HFFc6 (cell line): ENCODE measurements at places on chromosomes 7 and 10. TPM values are rescaled to one million over a fixed set of nuclear protein-coding genes. Genes with fewer than 3 reads are reported as not detected.

The ADCY1 gene
- total RNA-seq = not detected in 3 replicates

The DYDC2 gene
- not detected in 3 replicates for total RNA-seq

The SLC26A5 gene
- total RNA-seq = not detected in 3 replicates

The ZNF239 gene
- total RNA-seq = 5.0 to 8.1 TPM (median 7.2 TPM) in 3 replicates

The WDFY4 gene
- total RNA-seq = not detected in 3 replicates

The NKX2-3 gene
- total RNA-seq = not detected in 3 replicates

The CCDC172 gene
- not detected in 3 replicates for total RNA-seq

GRCh38 chr7:64951250-64951848, 39.5 kb downstream of the ZNF117 start:
- H3K27ac ChIP-seq = no peak overlapping the region
- H3K27me3 ChIP-seq = peaks cover 17% of the 10 kb centered on the region
- no peaks in the 10 kb centered on the region for H3K36me3 ChIP-seq
- H3K4me1 ChIP-seq = no peaks in the 10 kb centered on the region
- no peak overlapping the region for H3K4me3 ChIP-seq
- peak; percentile 54 for DNase-seq

DNA sequence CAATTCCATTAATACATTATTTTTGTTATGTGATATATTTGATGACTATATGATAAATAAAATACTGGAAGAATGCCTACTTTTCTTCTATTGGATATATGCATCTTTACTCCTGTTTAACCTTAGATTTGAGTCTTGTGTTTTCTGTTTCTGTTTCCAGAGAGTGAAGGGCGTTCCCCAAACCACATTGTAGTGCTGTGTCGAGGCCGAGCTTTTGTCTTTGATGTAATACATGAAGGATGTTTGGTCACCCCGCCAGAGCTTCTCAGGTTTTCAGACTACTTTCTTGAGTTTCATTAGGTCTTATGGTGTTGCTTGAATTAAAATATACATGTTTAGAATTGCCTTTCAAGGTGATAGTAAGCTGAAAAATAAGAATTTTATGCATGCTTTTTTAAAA, 23.8 kb downstream of the CROT start:
- H3K4me1 ChIP-seq = peaks cover 8% of the 10 kb centered on the region
- H3K36me3 ChIP-seq = peaks cover 7% of the 10 kb centered on the region
- no peaks in the 10 kb centered on the region for H3K27me3 ChIP-seq
- no peak overlapping the region for H3K4me3 ChIP-seq
- no peak overlapping the region for H3K27ac ChIP-seq

- no peaks in the 10 kb centered on the region for H3K36me3 ChIP-seq
- no peak overlapping the region for H3K27ac ChIP-seq
- H3K4me1 ChIP-seq = no peaks in the 10 kb centered on the region
- no peak overlapping the region for H3K4me3 ChIP-seq
- H3K27me3 ChIP-seq = peaks cover 11% of the 10 kb centered on the region
- no peak for DNase-seq
Measured at GRCh38 chr7:113143486-113144257, 25.3 kb upstream of the SMIM30 start.

DNA sequence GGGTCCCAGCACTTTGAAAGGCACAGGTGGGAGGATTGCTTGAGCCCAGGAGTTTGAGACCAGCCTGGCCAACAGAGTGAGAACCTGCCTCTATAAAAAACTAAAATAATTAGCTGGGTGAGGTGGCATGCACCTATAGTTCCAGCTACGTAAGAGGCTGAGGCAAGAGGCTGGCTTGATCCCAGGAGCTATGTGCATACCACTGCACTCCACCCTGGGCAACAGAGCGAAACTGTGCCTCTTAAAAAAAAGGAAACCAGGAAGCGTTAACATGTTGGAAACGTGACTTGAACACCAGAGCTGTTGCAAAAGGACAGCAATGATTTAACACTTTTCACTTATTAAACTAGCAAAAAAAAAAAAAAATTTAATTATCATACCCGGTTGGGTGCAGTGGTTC, 12.6 kb downstream of the BAZ1B start:
- peaks cover 11% of the 10 kb centered on the region; the same call in 1 of the 2 replicates for H3K4me1 ChIP-seq
- DNase-seq = no peak
- no peak overlapping the region for H3K4me3 ChIP-seq
- H3K27me3 ChIP-seq = no peaks in the 10 kb centered on the region

DNA sequence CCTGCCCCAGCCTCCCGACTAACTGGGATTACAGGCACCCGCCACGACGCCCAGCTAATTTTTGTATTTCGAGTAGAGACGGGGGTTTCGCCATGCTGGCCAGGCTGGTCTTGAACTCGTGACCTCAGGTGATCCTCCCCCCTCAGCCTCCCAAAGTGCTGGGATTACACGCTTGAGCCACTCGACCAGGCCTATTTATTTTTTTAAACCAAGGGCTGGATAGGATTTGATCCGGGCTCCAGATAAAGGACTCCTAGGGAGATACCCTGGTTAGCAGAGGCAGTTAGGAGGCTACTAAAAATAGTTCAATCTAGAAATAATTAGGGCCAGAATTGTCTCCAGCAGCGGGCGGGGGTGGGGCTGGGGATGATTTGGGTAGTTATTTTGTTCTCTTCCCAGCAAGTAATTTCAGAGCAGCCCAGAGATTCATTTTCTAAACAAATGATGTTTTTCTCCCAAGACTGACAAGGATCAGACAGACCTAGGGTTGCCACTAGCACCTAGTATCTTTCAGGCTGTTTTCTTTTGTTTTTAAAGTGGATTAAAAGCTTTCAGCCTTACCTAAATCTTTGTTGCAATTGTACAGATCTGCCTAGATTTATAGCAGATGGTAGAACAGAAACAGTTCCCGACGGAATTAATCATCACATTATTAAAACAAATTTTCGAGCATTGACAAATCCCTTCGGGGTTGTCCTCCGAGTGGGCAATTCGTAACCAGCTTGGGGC, 859 bp upstream of the SMC3 start:
- peak; percentile 37 for DNase-seq
- H3K36me3 ChIP-seq = peaks cover 5% of the 10 kb centered on the region
- peak overlapping the region; percentile 98 for H3K4me3 ChIP-seq
- H3K4me1 ChIP-seq = peaks cover 54% of the 10 kb centered on the region
- H3K27ac ChIP-seq = peak overlapping the region; percentile 100

GRCh38 chr7:92075455-92076158, 58.7 kb downstream of the CYP51A1 start:
- peaks cover 19% of the 10 kb centered on the region; the same call in 1 of the 2 replicates for H3K36me3 ChIP-seq
- H3K4me3 ChIP-seq = no peak overlapping the region
- no peak overlapping the region for H3K27ac ChIP-seq
- no peaks in the 10 kb centered on the region for H3K4me1 ChIP-seq
- no peak for DNase-seq
- H3K27me3 ChIP-seq = no peaks in the 10 kb centered on the region; the same call in 1 of the 2 replicates

- peaks cover 30% of the 10 kb centered on the region for H3K4me1 ChIP-seq
- peaks cover 10% of the 10 kb centered on the region for H3K27me3 ChIP-seq
- no peak overlapping the region for H3K4me3 ChIP-seq
- no peak for DNase-seq
Measured at GRCh38 chr10:101028446-101029337, 2.2 kb downstream of the PDZD7 start.

DNA sequence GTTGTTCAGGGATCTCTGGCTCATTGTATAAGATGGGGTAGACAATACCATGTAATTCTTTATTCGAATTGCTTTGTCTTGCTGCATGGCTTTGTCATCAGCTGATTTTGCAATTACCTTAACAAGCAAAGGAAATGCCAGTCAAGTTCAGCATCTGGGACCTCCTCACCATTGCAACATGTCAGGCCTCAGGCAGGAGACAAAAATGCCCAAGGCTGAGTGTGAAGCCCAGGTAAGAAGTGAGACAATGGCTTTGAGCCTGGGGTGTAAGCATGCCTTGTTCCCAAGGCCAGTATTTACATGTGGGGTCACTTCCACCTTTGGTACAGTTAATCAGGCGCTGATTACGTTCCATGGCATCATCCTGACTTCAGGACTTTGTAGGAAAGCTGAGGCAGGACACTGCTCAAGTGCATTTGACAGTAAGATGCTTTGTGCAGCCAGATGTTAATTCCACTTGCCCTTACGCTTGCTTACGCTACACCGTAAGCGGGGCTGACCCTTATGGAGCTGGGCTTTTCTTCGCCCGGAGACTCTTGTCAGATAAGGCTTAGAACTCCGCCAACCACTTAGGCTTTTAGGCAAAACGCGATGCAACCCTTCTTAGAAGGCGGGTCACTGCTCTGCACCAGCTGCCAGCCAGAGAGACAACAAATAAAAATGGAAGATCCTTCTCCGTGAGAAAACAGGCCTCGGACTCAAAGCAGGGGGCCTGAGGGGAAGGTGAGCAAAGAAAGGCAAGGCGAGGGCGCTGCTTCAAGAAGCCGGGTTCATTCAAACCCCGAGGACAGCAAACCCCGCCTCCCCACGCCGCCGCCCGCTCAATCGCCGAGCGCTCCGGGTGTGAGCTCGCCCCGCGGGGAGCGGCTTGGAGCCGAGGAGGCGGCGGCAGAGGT, 1.3 kb upstream of the SP4 start:
- peaks cover 31% of the 10 kb centered on the region for H3K4me1 ChIP-seq
- no peaks in the 10 kb centered on the region for H3K36me3 ChIP-seq
- no peak for DNase-seq
- H3K27ac ChIP-seq = peak overlapping the region; percentile 77
- H3K4me3 ChIP-seq = peak overlapping the region; percentile 91
- H3K27me3 ChIP-seq = no peaks in the 10 kb centered on the region; the same call in 1 of the 2 replicates

GRCh38 chr7:88200789-88201188, 19.0 kb downstream of the SRI start:
- no peaks in the 10 kb centered on the region for H3K4me1 ChIP-seq
- DNase-seq = no peak
- H3K36me3 ChIP-seq = peaks cover 22% of the 10 kb centered on the region
- H3K4me3 ChIP-seq = no peak overlapping the region
- H3K27ac ChIP-seq = no peak overlapping the region
- H3K27me3 ChIP-seq = 0 out of 2 replicates have a peak, but pooled peaks cover 2% of the 10 kb centered on the region

DNA sequence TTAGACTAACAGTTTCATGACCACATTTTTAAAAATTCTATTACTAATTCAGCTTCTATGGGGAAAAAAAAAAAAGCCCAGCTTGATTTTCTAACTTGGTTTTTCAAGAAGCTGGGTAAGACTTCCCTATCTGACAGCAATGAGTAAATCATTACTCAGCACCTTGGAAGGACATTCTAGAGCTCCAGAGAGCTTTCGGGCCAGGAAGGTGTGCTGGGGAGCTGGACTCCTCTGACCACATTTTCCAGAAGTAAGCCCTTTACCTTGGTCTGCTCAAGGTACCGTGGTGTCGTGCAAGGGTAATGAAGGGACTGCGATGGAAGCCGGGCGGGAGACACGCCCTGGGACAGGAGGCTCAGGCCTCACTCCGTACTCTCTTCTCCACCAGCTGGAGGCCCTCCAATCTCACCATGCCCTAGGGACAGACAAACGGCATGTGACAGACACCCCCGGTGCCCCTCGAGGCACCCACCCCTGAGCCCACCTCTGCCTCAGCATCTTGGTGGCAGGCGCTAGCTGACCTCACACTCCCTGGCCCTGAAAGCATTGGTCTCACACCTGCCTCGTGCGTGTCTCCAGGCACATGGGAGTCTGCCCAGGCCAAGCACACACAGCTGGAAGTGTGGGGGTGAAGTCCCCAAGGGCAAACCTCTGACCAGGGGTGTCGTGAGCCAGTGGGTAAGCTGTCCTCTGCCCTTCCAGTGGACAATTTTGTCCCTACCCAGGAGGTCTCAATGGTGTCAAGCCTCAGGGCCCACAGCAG, 152.1 kb downstream of the OAT start:
- DNase-seq = peak; percentile 25
- H3K4me1 ChIP-seq = peaks cover 22% of the 10 kb centered on the region; the same call in 1 of the 2 replicates
- H3K27ac ChIP-seq = no peak overlapping the region; the same call in 1 of the 2 replicates

DNA sequence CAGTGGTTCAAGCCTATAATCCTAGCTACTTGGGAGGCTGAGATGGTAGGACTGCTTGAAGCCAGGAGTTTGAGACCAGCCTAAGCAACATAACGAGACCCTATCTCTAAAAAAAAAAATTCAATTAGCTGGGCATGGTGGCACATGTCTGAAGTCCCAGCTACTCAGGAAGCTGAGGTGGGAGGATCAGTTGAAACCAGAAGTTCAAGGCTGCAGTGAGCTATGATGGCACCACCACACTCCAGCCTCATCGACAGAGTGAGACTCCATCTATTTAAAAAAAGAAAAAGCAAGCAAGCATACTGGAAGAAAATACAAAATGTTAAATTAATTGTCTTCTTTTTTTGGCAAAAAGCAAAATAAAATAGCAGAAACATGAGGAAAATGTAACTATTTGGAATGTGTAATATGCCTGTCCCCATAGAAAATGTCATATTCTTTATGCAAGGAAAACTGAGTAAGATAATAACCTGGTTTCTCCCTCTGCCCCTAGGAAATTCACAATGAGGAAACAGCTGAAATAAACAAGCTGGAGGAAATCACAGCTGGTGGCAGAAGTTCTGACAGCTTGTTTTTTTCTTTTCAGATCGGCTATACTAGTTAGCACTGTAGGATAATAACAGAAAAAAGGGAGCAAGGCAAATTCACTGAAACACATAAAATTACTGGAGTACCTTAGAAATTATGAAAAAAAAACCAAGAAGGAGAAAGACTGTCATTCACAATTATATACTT, 48.5 kb downstream of the HERPUD2 start:
- no peaks in the 10 kb centered on the region; the same call in 1 of the 2 replicates for H3K27me3 ChIP-seq
- H3K36me3 ChIP-seq = peaks cover 9% of the 10 kb centered on the region
- H3K4me1 ChIP-seq = peaks cover 6% of the 10 kb centered on the region; the same call in 1 of the 2 replicates
- H3K4me3 ChIP-seq = no peak overlapping the region
- no peak overlapping the region for H3K27ac ChIP-seq

- no peak for DNase-seq
- no peaks in the 10 kb centered on the region for H3K36me3 ChIP-seq
- H3K4me1 ChIP-seq = no peaks in the 10 kb centered on the region
Measured at GRCh38 chr7:122269241-122269640, 35.3 kb downstream of the FEZF1 start.

GRCh38 chr10:65172249-65172648, 1651.0 kb downstream of the REEP3 start:
- H3K27ac ChIP-seq = no peak overlapping the region
- no peaks in the 10 kb centered on the region for H3K4me1 ChIP-seq
- no peak for DNase-seq
- H3K4me3 ChIP-seq = no peak overlapping the region

DNA sequence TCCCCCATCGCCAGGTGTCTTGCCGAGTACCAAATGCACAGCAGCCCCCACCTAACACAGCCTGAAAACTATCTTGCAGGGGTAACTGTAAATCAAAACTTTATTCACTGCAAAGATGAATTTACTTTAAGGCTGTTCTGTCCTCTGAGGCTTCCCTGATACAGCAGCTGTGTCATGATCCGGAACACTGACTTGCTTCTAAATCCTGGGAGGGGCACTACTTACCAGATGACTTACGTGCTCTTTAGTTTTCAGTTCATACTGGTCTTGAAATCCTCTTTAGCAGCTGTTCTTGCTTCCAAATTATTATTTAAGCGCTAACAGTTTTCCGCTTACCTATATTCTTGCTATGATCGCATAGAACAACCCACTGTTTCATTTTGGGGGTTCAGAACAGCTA, 4.9 kb downstream of the DYNC1I1 start:
- DNase-seq = no peak
- no peaks in the 10 kb centered on the region for H3K36me3 ChIP-seq
- H3K4me1 ChIP-seq = no peaks in the 10 kb centered on the region
- no peak overlapping the region for H3K4me3 ChIP-seq

GRCh38 chr7:36305226-36305625, 84.4 kb upstream of the ANLN start:
- no peak overlapping the region for H3K4me3 ChIP-seq
- no peaks in the 10 kb centered on the region for H3K36me3 ChIP-seq
- DNase-seq = no peak
- H3K27ac ChIP-seq = no peak overlapping the region
- peaks cover 44% of the 10 kb centered on the region for H3K4me1 ChIP-seq
- H3K27me3 ChIP-seq = peaks cover 7% of the 10 kb centered on the region; the same call in 1 of the 2 replicates

- H3K27me3 ChIP-seq = peaks cover 5% of the 10 kb centered on the region; the same call in 1 of the 2 replicates
- no peak overlapping the region for H3K4me3 ChIP-seq
- H3K27ac ChIP-seq = no peak overlapping the region
- H3K4me1 ChIP-seq = no peaks in the 10 kb centered on the region
- DNase-seq = no peak
Measured at GRCh38 chr7:37923996-37924395, 3.6 kb downstream of the EPDR1 start.
